Spinal cord (tissue), 10 donors: ENCODE measurements at places on chromosomes 3 and 15. TPM values are rescaled to one million over a fixed set of nuclear protein-coding genes. Genes with fewer than 3 reads are reported as not detected.

Gene CHRNB4
- total RNA-seq, result 0.33 TPM

DNA sequence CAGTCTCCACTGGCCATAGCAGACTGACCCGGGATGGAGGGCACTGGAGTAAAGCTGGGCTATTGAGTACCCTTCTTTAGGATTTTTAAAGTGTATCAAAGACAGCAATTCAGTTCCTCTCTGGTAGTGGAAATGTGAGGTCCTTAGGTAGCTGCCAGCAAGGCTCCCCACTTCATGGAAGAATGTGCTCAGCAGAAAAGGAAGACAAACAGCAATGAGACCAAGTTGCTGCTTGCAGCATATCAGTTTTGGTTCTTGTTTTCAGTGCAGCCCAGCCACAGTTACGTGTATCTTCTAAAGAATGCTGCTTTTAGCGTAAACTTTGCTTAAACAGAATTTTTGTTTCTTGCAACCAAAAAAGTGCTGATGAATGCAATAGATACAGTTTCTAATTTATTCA is 374.0 kb upstream of the CBLB start:
- DNase-seq, result peak; percentile 5

- DNase-seq, result no peak
Measured at GRCh38 chr3:146473726-146474125, 4.4 kb upstream of the PLSCR2 start.

DNA sequence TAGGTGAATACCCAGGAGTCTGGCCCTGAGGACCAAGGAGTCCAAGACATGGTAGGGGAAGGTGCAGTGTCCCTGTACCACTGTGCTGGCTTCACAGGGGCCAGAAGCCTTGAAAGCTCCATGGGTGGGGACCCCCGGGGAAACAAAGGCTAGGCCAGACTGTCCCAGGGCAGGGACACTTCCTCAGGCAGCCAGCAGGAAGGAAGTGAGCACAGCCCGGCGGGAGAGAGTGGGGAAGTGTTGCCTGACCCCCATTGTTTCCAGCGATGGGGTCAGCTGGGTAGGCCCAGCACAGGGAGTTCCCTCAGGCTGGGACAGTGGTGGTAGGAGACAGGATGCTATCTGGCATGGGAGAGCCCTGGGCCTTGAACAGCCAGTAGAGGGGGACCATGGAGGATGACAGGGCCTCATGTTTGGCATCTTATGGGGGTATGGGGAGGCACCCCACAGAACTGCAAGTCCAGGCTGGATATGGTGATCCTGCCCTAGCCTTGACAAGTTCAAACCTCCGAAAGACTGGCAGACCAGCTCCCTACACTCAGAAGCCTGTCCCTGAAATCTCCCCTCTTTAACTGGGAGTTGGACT is 1.2 kb upstream of the HYAL2 start:
- no peak for DNase-seq

DNA sequence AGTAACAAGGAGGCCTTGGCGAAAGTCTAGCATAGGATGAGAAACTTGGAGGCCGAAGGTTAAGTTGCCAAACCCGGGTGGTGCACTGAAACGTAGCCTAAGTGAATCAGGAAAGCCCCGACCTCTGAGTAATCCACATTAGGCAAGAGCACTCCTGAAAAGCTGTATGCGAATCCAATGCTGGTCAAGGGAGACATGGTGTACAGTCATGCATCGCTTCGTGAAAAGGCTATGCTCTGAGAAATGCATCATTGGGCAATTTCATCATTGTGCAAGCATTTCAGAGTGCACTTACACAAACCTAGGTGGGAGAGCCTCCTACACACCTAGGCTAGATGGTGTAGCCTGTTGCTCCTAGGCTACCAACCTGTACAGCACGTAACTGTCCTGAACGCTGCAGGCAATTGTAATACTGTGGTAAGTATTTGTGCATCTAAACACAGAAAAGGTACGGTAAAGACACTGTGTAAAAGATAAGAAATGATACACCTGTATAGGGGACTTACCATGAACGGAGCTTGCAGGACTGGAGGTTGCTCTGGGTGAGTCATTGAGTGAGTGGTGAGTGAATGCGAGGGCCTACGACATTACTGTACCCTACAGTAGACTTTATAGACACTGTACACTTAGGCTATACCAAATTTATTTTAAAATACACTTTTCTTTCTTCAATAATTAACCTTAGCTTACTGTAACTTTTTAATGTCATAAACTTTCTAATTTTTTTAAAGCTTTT is 222.5 kb downstream of the SHQ1 start:
- no peak for DNase-seq

DNA sequence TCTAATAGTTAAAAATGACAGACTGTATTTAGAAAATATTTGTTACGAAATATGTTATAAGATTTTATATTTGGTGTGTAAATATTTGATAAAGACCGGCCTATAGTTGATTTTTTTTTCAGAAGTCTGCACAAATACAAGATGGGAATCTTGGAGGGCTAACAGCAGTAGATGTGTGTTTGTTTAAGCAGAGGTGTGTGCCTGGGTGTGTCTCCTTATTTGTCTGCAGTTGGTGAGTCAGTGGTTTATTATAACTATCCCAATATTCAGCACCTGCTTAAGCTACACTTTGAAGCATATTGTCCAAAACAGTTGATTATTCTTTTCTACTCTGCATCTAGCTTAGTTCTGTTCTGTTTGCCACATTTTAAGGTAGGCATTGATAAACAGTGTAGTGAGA is 12.4 kb downstream of the GLCE start:
- no peak for DNase-seq

DNA sequence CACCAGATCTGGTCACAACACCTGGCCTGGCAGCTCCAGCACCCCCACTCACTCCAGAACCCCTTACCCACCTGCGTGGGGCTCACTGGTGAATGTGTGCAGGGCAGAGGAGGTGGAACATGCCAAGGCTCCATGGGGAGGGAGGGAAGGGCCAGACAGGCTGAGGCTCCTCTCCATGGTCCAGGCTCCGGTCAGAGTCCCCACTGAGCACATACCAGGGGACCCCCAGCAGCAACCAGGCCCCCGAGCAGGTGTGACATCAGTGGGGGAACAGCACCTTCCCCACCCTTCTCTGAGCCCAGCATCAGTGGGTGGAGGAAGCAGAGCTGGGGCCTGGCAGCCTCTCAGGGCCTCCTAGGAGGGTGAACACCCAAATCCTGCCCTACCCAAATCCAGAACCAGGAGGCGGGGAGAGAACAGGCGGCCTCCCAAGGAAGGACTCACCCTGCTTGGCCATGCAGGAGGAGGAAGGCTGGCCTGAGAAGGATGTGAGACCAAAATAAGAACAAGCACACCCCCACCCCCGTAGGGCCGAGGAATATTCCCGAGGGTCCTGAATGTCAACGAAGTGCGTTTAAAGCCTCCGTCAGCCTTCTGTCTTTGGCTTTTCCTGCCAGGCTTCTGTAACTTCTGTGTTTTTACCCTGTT is 1.1 kb upstream of the GP9 start:
- no peak for DNase-seq
